ENCODE measurements at places on chromosomes 3 and 15. TPM values are rescaled to one million over a fixed set of nuclear protein-coding genes. Genes with fewer than 3 reads are reported as not detected.
A peak's percentile ranks its signal among the peaks of the same experiment; 100 is the strongest.

Gene PLCL2
- total RNA-seq, result 11.8 TPM

Gene CHST13
- total RNA-seq, result 0.66 TPM

- H3K4me1 ChIP-seq, result no peaks in the 10 kb centered on the region
- H3K36me3 ChIP-seq, result no peaks in the 10 kb centered on the region
- no peaks in the 10 kb centered on the region for H3K27me3 ChIP-seq
- no peak overlapping the region for H3K4me3 ChIP-seq
Measured at GRCh38 chr3:152706991-152707713, 127.8 kb upstream of the P2RY1 start.

DNA sequence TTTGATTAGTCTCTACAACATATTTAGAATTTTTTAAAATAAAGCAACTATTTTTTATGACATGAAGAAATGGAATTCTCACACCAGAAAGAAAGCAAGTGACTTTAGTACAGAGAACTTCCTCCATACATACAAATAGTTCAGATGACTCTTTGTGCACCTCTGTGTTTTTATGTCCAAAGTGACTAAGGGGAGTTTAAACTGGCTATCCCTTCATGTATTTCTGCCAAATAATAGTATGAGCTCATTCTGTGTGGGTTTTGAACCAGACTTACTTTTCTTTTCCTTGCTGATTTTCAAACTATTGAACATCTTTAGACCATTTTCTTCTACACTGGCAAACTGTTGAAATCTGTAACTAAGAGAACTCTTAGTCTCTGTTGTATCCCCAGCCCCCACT lies 196.3 kb downstream of the EPHA3 start:
- no peaks in the 10 kb centered on the region for H3K36me3 ChIP-seq
- H3K27ac ChIP-seq, result no peak overlapping the region
- DNase-seq, result no peak
- no peak overlapping the region for H3K4me3 ChIP-seq
- H3K4me1 ChIP-seq, result no peaks in the 10 kb centered on the region

DNA sequence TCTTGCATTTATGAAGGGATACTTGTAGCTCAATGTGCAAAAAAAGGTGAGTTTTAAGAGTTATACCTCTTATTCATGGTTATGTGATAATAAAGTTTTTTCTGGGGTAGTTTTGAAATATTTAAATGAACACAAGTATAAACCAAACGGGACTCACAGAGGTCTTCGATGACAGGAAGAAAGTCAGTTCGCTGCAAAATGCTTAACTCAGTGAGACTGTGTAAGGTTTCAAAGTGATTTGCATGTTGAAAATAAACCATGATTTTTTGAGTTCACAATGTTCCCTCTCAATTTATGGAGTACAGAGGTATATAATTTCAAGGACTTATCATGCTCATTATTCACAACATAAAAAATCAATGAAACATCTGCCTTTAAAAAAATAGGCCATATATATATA lies 36.3 kb upstream of the MYH15 start:
- H3K27me3 ChIP-seq, result no peaks in the 10 kb centered on the region
- H3K4me3 ChIP-seq, result no peak overlapping the region
- H3K36me3 ChIP-seq, result no peaks in the 10 kb centered on the region
- no peaks in the 10 kb centered on the region for H3K4me1 ChIP-seq
- no peak for DNase-seq

GRCh38 chr15:70505411-70505919 lies 257.9 kb downstream of the UACA start:
- H3K4me1 ChIP-seq, result no peaks in the 10 kb centered on the region
- peak overlapping the region; percentile 30 for H3K27ac ChIP-seq
- H3K36me3 ChIP-seq, result no peaks in the 10 kb centered on the region
- DNase-seq, result no peak

DNA sequence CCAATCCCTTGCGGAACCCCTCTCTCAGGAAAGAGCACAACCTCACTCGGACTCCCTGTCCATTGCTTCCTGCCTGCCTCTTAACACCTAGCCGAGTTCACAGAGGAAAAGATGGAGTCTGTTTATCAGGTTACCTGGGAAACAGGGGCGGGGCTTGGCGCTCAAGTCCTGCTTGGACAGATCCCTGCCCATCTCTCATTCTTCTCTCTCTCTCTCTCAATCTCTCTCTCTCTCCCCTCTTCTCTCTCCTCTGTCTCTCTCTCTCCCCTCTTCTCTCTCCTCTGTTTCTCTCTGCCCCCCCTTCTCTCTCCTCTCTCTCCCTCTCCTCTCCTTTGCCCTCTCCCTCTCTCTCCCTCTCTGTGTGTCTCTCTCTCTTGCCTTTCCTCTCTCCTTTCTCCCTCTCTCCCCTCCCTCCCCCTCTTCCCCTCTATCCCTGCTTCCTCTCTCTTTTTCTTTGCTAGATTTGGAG lies at the start of gene EFHB:
Gene EFHB (minus strand): TSS at position 120 of the 469 bp plus-strand sequence. CDS start 199 bp downstream, outside the sequence.
- no peak within 1 kb of the TSS for H3K4me3 ChIP-seq
- no peaks in the 10 kb centered on the region for H3K27me3 ChIP-seq
- H3K4me1 ChIP-seq, result no peaks in the 10 kb centered on the region
- H3K27ac ChIP-seq, result no peak within 1 kb of the TSS

GRCh38 chr3:3127432-3128010 lies 781 bp downstream of the TRNT1 start:
- peak overlapping the region; percentile 87 for H3K27ac ChIP-seq
- H3K4me3 ChIP-seq, result peak overlapping the region; percentile 96
- no peaks in the 10 kb centered on the region for H3K36me3 ChIP-seq
- no peak for DNase-seq
- H3K4me1 ChIP-seq, result peaks cover 15% of the 10 kb centered on the region

GRCh38 chr15:90178468-90179435 lies 22.4 kb upstream of the SEMA4B start:
- H3K4me1 ChIP-seq, result peaks cover 27% of the 10 kb centered on the region
- no peak for DNase-seq
- no peak overlapping the region for H3K27ac ChIP-seq
- no peak overlapping the region for H3K4me3 ChIP-seq

Data from sigmoid colon (tissue), 7 donors.